ENCODE measurements at places on chromosomes 7 and 10.

DNA sequence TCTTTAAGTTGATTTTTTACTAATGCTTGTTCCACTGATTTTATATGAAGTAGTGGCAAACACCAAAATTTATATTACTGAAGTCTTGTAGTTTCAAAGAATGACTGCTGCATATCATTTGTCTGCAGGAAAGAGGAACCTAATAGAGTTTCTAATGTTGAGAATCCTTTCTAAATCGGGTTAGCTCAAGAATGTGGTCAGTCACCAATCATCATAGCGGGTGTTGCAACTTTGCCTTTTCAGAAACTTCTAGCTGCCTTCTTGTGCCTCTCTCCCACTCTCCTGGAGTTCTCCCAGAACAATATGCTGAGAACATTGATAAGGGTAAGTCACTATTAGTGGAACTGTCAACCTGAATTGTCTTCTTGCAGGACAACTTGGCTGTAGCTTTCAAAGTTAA lies 524.8 kb upstream of the SORCS1 start:
- DNase-seq = no peak

DNA sequence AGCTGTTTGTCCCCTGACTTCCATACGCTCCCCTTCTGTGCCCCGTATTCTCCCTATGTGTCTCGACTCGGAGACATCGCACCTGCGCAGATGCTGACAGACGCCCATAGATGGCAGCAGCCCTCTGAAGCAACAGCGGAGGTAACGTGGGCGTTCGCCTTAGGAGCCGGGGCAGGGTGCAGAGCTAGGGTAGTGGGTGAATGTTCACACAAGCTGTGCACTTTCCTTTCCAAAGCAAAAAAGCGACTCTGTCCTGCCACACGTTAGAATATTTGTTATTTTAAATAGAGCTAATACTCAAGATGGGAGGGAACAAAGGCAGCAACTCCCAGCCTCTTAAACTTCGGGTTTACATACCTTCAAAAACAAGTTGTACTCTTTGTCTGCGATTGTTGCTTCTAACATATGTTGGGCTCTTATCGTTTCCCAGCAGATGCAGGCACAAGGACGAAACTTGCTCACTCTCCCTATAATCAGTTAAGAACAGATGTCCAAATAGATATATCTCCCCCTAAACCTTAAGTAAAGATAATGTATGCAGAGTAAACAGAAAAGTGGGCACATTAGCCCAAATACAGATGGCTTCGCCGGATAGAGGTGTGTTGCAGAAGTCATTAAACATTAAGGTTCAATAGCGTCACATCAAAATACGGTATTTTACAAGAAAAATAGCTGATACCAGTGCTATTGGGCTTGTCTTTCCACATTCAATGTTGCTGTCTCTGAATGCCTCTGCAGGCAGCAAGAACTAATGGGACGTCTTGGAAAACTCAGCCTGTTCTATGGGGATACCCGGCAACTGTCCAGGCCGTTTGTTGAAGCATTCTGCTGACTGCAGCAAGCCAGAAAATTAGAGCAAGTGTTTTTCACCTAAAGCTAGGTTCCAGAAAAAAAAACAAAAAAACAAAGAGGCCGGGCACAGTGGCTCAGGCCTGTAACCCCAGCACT lies 340.3 kb upstream of the PRKCQ start:
- peak; percentile 6 for DNase-seq

DNA sequence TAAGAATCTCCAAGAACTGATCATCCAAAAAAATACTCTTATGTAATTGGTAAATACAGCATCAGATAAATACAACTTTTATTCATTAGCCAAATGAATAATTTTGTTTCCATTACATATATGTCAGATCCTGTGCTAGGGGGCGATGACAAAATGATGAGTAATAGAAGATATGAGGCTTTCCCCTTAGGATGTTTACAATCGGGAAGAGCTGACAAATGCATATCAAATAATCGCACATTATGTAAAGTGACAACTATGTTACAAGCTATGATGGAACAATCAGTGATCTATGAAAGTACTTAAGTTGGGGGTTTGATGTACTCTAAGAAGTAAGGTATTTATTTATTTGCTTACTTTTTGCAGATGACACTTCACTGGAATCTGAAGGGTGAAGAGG lies 465.6 kb upstream of the VSTM2A start:
- no peak for DNase-seq

DNA sequence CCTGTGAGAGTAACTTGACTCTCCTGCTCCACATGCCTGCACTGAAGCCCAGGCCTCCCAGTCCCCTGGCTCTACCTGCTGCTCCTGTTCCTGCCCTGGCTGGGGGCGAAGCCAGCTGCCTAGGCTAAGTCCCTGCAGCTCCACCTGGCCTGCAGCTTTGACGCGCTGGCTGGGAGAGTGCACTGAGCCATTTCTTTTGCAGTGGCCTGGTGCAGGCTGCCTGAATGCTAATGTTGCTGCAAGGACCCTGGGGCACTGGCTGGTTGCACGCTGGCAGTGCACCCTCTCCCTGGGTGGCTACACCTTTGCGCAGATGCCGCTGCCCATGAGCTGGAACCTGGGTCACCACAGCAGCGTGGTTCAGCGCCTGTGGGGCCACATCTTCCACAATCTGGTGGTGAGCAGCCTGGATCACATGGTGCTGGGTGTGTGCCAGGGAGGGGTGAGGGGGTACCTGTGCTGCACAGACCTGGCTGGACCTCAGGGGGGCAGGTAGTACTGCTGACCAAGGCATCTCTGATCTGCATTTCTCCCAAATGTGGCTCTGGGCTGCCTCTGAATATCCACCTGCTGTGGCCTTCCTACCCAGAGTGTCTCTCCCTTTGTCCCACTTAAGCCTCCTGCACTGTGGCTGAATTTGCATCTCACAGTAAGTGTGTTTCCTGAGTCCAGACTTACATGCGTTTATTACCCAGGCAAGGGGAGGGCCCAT lies 20.0 kb downstream of the IMPDH1 start:
- no peak for DNase-seq

DNA sequence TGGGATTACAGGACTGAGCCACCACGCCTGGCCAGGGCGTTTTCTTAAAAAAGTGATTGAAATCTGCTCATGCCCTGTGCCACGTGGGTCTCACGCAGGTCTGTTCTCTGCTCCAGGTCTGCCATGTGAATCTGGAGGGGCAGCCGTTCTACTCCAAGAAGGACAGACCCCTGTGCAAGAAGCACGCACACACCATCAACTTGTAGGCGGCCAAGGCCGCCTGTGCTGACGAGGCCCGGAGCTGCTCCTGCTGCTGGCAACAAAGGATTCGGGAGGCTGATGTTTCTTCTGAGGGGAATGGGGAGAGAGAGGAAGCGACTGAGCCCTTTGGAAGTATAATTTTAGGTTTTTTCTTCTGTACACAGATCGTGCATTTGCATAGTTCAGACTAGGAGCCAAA lies 23.6 kb upstream of the BMPR1A start:
- DNase-seq = no peak

DNA sequence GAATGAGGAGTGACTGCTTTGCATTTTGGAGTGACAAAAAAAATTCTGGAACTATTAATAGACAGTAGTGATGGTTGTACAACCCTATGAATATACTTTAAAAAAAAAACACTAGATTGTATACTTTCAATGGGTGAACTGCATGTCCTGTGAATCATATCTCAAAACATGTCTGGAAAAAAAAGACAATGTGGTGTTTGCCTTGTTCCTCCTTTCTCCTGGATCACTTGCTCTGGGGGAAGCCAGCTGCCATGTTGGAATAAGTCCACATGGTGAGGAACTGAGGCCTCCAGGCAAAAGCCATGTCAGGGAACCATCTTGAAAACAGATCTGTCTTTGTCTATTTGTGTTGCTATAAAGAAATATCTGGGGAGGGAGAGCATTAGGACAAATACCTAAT lies 39.5 kb upstream of the YAE1 start:
- no peak for DNase-seq

GRCh38 chr10:104089621-104090020 lies 3.9 kb upstream of the COL17A1 start:
- DNase-seq = no peak

- DNase-seq = no peak
Measured at GRCh38 chr7:127655720-127656119, 3.7 kb downstream of the SND1 start.

DNA sequence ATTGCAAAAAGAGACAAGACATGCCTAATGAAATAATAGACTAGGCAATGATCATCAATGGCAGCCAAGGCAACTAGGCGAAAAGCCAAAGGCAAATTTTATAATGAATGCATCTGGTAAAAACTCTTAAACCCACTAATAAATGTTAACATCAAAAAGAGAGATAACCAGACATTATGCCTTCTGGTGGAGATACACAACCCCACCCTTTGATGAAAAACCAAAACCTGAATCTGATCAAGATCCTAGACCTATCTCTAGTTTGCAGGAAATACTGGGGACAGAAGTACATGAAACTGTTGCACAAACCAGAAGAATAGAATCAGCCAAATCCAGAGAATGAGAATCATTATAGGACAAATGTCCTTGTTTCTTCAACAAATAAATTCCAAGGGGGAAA lies 22.0 kb upstream of the GSAP start:
- DNase-seq = no peak

Data from fibroblast of gingiva (primary cell).